NCI-H460 (cell line): ENCODE measurements at places on chromosomes 7 and 10.
A peak's percentile ranks its signal among the peaks of the same experiment; 100 is the strongest.

GRCh38 chr7:28106321-28106829 lies 74.2 kb downstream of the JAZF1 start:
- no peak for DNase-seq

- no peak for DNase-seq
Measured at GRCh38 chr10:111384556-111384955, 307.7 kb downstream of the ADRA2A start.

- DNase-seq: no peak
Measured at GRCh38 chr10:128895473-128895872, 571.6 kb upstream of the MGMT start.

- DNase-seq: no peak
Measured at GRCh38 chr10:119177708-119178371, 772 bp downstream of the PRDX3 start.

DNA sequence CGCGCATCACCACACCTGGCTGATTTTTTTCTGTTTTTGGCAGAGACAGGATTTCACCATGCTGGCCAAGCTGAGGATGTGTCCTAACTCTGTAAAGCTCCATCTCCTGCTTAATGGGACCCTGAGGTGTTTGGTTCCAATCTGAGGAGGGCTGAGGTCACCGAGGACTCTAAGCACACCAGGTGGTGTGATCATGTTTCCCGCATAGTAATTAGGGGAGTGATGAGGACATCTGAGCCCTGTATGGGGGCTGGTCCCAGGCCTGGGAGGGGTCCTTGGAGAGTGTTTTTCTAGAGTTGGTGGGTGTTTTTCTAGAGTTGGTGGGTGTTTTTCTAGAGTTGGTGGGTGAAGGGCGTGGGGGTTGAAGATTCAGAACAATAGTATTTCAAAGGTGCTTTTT lies 3.0 kb upstream of the ABHD11 start:
- no peak for DNase-seq

DNA sequence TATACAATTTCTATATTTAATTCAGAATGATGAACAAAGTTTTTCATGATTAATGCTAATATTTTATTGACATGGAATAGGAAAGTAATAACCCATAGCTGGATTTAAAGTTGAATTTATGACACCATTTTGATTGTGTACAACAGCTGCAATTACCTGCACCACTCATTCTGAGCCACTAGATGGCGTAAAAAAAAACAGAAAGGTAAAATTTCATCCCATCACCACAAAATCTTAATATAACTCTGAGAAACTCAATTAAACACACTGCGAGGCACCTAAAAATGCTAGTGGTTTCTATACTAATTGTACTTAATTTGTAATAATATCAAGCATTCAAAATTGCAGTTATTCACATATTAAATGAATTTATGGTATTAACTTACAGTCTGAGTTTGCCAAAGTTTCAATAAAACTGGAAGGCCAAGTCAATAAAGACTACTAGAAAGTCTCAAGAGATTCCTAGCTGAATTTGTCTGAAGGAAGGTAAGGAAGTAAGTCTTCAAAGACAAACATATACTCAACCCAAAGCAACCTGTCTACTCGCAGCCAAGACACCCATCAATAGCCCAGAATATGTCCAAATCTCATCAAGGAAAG lies 182.5 kb downstream of the SKAP2 start:
- DNase-seq: peak; percentile 42

GRCh38 chr7:152363798-152364197 lies 72.0 kb downstream of the KMT2C start:
- DNase-seq: no peak

DNA sequence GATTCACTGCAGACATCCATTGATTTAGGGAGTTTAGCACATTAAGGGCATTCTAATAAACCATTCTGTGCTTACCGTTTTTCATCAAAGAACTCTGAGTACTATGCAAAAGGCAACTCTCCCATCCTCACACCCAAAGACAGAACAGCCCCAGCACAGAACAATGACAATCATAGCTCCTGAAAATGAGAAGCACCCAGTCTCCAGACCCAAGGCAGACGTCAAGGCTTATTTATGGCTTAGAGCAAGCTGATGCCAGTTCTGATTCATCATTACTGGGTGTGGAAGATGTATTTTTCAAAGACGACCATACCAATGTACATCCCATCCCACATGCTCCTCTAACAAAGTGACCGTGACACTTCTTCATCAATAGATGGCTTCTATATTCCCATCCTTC lies 67.6 kb downstream of the OSBPL3 start:
- no peak for DNase-seq

DNA sequence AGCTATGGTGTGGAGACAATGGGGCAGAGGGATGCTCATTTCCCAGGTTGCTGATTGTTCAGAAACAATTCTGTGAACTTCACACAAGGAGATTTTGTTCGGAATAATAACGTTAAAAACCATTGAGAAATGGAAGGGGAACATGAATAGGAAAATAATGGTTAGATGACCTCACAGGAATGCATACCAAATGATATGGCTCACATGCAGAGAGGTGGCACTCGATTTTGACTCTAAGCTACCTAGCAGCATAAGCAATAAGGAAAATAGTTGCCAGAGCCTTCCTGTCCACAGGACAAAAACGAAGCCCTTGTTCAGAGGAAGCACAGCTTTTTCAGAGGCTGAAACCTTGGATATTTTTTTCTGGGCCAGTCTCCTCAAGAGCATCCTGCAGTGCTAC lies 293.1 kb downstream of the ZEB1 start:
- DNase-seq: no peak

- no peak for DNase-seq
Measured at GRCh38 chr10:7797582-7797981, 9.6 kb downstream of the ATP5F1C start.

DNA sequence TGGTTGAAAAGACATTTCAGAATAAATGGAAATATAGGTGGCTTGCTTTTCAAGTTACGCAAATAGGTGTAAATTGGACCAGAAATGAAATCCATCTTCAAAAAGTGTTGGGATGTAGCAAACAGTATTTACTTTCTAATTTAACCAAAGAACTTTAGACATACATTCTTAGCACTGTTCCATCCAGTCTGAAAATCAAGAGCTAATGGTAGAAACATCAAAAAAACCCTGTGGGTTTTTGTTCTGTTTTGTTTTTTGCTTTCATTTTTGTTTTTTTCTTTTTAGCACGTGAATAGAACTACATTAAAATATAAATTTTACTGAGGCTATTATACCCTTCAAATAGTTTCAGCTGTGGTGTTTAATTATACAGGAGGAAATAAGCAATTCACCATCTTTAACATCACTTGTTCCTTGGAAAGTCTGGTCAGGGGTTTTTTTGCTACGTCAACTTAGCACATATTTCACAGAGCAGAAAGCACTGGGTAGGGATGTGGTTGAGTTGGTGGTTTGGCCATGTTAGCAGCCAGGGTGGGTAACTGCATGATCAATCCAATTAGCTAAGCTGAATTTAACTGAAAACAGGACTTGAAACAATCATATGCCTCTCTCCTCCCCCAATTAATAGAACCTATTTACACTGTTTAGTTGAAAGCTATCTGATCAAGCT lies 275.4 kb upstream of the PFKP start:
- no peak for DNase-seq

DNA sequence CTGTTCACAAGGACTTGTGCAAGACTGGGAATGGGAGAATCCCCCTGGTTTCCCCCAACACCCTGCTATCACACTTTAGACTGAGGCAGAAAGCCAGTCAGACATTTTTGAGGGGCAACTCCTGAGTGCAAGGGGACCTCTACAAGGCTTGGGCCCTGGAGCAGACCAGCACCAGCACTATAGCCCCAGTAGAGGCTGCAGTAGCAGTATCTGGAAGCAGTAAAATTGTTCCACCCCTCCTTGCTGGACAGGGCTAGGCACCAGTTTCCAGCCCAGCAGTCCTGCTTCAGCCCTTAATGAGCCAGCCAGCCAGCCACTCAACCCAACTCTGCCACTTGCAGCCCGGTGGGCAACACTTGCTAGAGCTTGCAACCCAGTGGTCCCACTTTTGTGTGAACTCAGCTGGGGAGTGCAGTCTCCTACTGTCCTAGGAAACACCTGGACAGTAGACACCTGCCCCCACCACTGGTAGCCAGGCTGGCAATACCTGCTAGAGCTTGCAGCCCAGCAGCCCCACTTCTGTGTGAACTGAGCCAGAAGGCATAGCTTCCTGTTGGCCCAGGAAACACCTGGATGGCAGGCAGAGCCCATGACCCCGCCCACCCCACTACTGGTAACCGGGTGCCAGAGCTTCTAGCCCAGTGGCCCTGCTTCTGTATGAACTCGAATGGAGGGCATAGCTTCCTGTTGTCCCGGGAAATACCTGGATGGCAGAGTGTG lies 65.0 kb downstream of the FBXL13 start:
- no peak for DNase-seq

DNA sequence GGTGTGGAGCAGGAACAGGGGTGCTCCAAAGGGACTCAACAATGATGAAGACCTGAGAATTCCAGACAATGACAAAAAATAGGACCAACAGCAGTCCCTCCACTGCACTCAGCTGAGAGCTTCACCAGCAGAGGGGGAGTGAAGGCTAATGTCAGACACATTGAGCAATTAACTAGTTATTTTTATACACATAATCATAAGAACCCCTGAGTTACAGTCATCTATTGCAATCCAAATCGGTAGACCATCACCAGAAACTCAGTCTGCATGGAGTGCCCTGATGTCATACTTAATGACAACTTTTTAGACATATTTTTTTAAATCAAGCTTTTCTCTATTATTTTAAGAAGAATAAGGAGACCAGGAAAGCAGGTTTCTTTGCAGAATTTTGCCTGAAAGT lies 30.6 kb upstream of the IKZF1 start:
- no peak for DNase-seq

- DNase-seq: no peak
Measured at GRCh38 chr7:151696721-151697514, 177.2 kb upstream of the RHEB start.

GRCh38 chr7:111041577-111041976 lies 49.4 kb upstream of the LRRN3 start:
- no peak for DNase-seq
